ENCODE measurements at places on chromosomes 2 and 18. TPM values are rescaled to one million over a fixed set of nuclear protein-coding genes. Genes with fewer than 3 reads are reported as not detected.

DNA sequence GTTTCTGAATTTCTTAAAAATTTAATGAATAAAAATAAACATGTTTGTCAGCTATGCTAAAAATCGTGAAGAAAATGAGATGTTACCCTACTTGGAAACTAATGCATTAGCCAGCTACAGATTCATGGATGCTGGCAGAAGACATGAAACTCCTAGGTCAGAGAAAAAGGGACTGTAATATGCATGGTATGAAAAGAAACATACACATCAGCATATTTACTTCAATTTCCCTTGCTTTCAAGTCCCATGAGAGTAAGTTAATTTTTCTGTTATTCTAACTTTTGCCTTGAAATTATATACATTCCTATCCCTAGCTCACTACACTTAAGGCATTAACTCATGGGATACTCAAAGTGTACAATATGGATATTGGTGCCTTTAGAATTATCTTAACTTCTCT is 2041.4 kb upstream of the LRRTM1 start:
- DNase-seq = no peak

- DNase-seq = no peak
Measured at GRCh38 chr18:56721031-56721430, 69.9 kb downstream of the WDR7 start.

GRCh38 chr2:148461876-148462275 is 182.7 kb upstream of the EPC2 start:
- no peak for DNase-seq

GRCh38 chr2:10329880-10330699 is 27.4 kb downstream of the HPCAL1 start:
- no peak for DNase-seq

DNA sequence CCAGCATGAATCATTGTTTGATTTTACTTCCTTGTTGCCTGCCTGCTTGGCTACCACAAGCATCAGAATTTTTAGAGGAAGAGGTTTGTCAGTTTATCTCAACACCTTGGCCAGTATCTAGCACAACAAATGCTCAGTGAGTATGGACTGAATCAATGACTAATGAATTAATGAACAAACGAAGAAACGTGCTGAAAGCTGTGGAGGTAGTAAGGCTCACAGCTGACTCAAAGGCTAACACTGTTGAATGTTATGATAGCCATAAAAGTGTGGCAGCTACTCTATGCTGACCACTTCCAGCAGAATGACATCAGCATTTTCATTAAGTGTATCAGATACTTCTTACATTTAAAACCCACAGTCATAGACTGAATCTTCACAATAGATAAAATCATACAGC is 543.4 kb downstream of the IRS1 start:
- DNase-seq = no peak

GRCh38 chr2:234278556-234279255 is 218.2 kb downstream of the ARL4C start:
- no peak for DNase-seq

DNA sequence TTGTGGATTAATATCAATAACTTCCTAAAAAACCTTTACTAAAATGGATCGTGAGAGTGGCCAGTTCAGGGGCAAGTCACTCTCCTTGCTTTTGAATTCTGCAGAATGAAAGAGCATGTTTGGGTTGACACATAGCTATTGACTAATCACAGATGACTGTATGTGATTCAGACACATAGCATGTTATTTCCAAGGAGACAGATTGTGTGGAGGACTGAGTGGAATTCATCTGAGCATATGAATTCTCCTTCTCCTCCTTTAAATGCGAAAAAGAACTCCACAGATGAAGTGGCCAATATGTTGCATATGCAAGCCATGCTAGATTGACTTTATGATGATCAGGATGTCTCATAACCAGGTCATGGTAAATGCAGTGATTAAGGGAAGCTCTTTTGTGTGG is 249.4 kb upstream of the FAM98A start:
- DNase-seq = no peak

DNA sequence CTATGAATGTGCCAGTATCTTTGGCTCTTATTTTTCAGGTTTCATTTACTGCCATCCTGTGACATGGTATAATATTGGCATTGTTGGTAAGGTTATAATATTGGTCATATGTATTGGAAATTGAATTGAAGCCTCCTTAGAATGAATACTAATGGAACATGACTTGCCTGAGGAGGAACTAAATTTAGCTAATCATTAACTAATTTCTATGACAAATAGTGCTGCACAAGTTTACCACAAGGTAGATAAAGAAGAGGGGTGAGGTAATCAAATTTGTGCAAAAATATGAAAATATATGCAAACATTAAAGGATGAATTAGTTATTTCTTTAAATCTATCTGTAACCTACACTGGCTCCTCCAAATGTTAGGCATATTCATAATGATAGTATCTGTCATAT is 43.2 kb upstream of the ORC2 start:
- DNase-seq = no peak

- DNase-seq = no peak
Measured at GRCh38 chr18:21335927-21336488, 94.0 kb downstream of the GREB1L start.

GRCh38 chr2:181178130-181178529 is 197.7 kb downstream of the UBE2E3 start:
- DNase-seq = no peak

DNA sequence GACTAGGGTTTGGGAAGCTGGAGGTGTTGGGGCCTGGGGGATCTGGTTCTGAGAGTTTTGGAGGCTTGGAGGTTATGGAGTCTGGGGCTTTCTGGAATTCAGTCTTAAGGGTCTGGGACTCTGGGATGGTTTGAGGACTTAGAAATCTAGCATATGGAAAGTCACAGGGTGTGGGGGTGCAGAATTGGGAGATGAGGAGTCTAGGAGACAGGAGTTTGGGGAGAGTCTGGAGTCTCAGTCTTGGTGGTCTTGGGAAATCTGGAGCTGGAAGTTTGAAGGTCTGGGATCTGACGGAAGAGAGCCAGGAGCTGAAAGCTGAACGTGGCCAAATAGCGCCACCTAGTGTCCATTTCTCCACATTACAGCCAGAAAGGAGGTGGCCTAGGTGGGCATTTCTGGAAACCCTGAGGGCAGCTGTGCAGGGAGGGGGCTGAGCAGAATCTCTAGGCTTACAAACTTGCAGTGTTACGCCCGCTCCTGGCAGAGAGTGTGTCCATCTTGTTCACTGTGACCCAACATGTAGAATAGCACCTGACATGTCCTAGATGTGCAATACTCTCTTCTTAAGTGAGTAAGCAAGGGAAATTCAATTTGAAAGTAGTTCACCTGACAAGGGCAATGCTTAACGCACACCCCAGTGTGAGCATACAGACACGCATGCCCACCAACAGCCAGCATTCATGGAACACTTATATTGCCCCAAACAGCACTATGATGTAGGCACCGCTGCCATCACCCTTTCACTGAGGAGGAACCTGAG is 204.8 kb downstream of the TFCP2L1 start:
- no peak for DNase-seq

- no peak for DNase-seq
Measured at GRCh38 chr2:207012461-207012860, 73.1 kb downstream of the CPO start.

GRCh38 chr18:37487400-37487867 is 78.2 kb downstream of the CELF4 start:
- DNase-seq = no peak

- no peak for DNase-seq
Measured at GRCh38 chr2:8445580-8445979, 236.3 kb upstream of the ID2 start.

GRCh38 chr18:12079491-12080237 is 14.0 kb upstream of the ANKRD62 start:
- no peak for DNase-seq

GRCh38 chr2:134395779-134396178 is 141.9 kb downstream of the MGAT5 start:
- DNase-seq = no peak

GRCh38 chr18:68822926-68823325 is 25.0 kb downstream of the CCDC102B start:
- no peak for DNase-seq

DNA sequence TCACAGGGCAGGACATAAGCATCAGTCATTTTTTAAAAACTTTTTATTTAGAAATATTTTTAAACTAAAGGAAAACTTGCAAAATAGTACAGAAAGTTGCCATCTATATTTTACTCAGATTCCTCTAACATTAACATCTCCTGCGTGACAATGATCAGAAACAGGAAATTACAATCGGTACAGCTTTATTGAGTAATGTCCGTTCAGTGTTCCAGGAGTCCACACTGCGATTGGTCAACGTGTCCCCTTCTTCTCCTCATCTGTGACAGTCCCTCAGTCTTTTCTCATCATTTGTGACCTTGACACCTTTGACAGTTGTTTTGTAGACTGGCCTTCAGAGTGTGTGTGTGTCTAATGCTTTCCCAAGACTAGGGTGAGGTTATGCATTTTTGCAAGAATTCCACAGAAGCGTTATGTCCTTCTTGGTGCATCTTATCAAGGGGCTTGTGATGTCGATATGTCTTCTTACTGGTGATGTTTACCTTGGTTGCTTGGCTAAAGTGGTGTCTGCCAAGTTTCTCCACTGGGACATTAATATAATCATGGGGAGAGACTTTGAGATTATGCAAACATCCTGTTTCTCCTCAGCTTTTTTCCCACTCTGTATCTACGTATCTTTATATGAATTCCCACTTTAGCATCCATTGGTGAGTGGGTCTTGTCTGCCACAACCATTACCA is 21.4 kb upstream of the TMEM177 start:
- DNase-seq = no peak

- DNase-seq = no peak
Measured at GRCh38 chr2:143515318-143515717, 386.1 kb downstream of the ARHGAP15 start.

DNA sequence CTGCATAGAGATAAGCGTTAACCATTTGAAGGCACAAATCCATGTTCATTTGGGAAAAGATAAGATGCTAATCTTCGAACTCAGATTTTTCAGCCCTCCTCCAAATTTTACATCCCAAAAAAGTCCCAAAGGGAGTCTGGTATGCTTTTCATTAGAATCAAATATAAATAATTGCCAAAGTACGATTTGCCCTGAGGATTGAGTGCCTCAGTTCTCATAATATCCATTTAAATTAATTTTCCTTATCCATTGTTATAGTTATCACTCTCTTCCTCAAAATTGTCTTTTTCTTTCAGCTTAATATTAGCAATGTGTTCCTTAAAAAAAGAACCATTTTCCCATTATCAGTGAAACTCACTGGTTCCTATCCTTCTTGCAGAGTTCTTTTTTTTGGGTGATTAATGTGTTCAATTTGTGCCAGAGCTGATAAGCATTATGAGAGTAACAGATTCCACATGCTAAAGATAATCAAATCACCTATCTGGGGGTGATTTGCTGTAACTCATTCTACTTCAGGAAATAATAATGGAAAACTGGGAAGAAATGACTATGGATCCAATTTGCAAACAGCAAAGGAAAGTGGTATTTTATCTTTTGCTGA is 686 bp downstream of the HNMT start:
- DNase-seq = no peak

- no peak for DNase-seq
Measured at GRCh38 chr2:134722728-134723127, 3.9 kb upstream of the TMEM163 start.

GRCh38 chr2:168404764-168405163 is 51.3 kb upstream of the CERS6 start:
- no peak for DNase-seq

- DNase-seq = no peak
Measured at GRCh38 chr18:48957136-48957535, 6.4 kb upstream of the SMAD7 start.

DNA sequence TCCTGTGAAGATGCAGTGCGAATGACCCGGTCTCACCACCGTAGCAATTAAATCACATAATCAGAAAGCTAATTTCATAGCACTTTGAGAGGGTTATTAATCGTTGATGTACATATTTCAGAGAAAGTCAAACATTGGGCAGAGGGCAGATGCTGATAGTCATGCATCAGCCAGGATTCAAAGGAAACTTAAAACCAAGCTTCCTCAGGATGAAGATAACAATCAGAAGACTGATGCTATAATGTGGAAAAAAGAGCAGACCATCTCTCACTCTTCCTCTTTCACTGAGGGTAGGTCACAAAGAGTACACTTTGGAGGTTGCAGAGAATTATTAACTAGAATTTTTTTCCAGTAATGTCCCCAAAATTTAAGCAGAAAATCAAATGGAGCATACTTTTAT is 1027.7 kb upstream of the ZEB2 start:
- DNase-seq = no peak

GRCh38 chr18:6792391-6792790 is 62.9 kb downstream of the ARHGAP28 start:
- no peak for DNase-seq

DNA sequence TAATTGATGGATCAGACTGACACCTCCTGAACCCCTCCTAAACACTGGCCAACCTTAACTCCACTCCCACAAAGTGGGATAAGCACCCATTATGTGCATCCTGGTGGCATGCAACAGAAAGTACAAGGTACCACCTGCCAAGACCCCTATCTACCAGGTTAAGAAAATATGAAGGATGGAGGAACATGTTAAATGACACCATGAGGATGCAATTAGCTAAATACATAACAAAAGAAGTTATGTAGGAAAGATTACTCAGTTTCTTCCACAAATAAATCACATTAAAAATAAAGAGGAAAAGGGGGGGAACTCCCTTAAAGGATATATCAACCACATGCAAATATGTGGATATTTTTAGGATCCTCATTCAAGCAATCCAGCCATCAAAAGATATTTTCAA is 12.6 kb downstream of the CTAGE1 start:
- no peak for DNase-seq

DNA sequence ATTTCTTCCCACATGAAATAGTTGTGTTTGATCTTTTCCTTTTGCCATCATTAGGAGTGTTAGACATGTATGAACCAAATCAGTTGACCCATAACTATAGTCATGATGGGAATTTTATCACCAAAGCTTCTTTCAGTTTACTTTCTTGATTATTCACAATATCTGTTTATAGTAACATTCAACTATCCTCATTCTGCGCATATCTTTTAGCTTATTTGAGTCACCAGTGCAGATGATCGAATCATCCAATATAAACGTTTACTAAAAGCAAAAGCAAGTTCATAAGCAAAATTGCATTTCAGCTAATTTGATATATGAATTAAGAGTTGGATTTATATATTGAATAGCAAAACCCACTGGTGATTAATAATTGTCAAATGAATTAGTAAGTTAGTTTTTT is 216.4 kb downstream of the XIRP2 start:
- no peak for DNase-seq

- DNase-seq = no peak
Measured at GRCh38 chr2:10457846-10458598, 9.9 kb upstream of the ODC1 start.

The NGEF gene
- total RNA-seq = not detected

The SALL3 gene
- not detected for total RNA-seq

The ADGRF3 gene
- 0.17 TPM for total RNA-seq

The SLC19A3 gene
- total RNA-seq = 31.8 TPM

The ADD2 gene
- total RNA-seq = 1.4 TPM

The BOLL gene
- total RNA-seq = not detected

The ACVR1C gene
- total RNA-seq = 1.1 TPM

The ADRA2B gene
- total RNA-seq = 0.14 TPM

The TUBB8B gene
- 0.38 TPM for total RNA-seq

The GNAL gene
- total RNA-seq = 4.3 TPM

The INHA gene
- 0.43 TPM for total RNA-seq

The GBX2 gene
- total RNA-seq = not detected

The LYPD1 gene
- 1.2 TPM for total RNA-seq

The GCG gene
- not detected for total RNA-seq

The LHCGR gene
- total RNA-seq = not detected

The ACOXL gene
- 47.5 TPM for total RNA-seq

The FAM98A gene
- total RNA-seq = 43.6 TPM

The IDH1 gene
- total RNA-seq = 116 TPM

The ERBB4 gene
- total RNA-seq = 22.6 TPM
